ENCODE measurements at places on chromosomes 13 and 19. TPM values are rescaled to one million over a fixed set of nuclear protein-coding genes. Genes with fewer than 3 reads are reported as not detected.

KPTN gene
- total RNA-seq: 1.5 TPM

PLPPR3 gene
- total RNA-seq: under 0.01 TPM

ICAM3 gene
- total RNA-seq: 4.3 TPM

TMEM161A gene
- total RNA-seq: 21.5 TPM

GRCh38 chr19:33193865-33194362 is at the start of gene LRP3:
Gene LRP3, plus strand, starts transcription at chr19:33194330. Its CDS starts 456 bp downstream, at chr19:33194786.
- peaks cover 10% of the 10 kb centered on the region for H3K27me3 ChIP-seq
- H3K27ac ChIP-seq: no peak within 1 kb of the TSS
- no peaks in the 10 kb centered on the region for H3K4me1 ChIP-seq
- DNase-seq: no peak
- H3K4me3 ChIP-seq: peak within 1 kb of the TSS; percentile 44

GRCh38 chr13:94753327-94753726 is 41.0 kb upstream of the SOX21 start:
- H3K4me3 ChIP-seq: no peak overlapping the region
- DNase-seq: no peak
- H3K4me1 ChIP-seq: no peaks in the 10 kb centered on the region
- H3K27ac ChIP-seq: no peak overlapping the region

Measured in mammary epithelial cell (primary cell).